ENCODE measurements at places on chromosomes 2 and 18.

DNA sequence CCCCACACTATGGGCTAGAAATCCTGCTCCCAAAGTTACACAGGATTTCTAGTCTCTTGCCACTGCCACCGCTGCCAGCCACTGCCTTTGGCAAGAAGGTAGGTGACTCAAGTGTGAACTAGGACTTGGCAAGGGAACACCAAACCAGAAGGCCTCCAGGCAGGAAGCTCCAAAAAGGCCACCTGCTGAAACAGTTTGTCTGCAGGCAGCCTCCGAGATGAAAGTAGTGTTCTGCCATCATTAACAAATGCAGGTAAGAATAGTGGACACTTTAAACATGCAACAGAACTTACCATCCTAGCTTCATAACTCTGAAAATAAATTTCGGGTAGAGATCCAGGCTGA, 3.9 kb downstream of the ANKRD44 start:
- peak; percentile 27 for DNase-seq

DNA sequence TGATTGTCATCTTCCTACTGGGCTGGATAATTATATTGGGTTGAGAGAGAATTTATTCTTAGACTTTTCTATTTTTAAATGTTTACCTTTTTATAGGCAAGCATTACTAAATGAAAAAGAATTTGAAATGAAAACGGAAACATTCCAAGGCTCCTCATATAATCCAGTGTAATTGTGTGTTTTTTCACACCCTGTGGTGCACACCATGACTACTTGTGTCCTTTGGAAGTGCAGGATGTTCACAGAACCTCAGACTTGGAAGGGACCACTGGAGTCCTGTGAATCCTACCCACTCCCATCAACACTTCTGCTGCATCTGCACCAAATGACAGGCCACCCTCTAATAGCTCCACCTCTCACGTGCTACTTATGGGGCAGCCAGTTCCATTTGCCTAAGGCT, 48.0 kb downstream of the NAT8 start:
- DNase-seq: no peak

GRCh38 chr2:138787053-138787666, 7.0 kb upstream of the NXPH2 start:
- no peak for DNase-seq

- no peak for DNase-seq
Observed at GRCh38 chr2:192971981-192972380, 777.2 kb upstream of the TMEFF2 start.

DNA sequence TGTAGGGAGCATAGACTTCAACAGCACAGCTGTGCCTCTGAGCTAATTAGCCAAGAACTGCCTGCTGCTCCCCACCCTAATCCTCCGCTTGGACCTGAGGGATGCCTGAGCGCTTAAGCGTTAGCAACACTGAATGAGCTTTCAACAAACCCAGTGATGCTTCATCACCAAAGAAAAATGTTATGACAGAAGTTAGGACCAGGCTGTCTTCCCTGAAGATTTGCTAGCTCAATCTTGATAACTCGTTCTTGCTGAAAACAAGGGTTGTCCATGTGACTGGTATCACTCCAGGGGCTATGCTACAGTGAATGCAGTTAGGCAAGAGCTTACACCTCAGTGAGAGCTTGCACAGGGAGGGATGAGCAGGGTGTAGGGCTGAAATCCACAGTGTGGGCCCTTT, 190.7 kb upstream of the SIX2 start:
- DNase-seq: no peak

DNA sequence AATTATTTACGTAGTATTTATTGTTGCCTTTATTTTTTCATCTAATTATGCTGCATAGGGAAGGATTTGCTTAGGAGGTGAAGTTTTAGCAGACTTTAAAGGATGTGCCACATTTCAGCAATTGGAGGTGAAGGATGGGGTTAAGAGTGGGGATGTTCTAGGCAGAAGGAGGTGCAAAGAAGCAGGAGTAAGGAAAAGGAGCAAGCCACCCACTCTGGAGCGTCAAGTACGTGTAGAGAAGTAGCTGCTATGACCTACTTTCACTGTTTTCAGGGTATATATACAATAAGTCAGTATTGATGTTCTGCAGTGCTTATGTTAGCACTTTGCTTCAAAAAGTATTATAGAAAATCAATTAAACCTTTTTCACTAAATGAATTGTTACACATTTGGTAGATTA, 34.4 kb downstream of the ITGAV start:
- no peak for DNase-seq

DNA sequence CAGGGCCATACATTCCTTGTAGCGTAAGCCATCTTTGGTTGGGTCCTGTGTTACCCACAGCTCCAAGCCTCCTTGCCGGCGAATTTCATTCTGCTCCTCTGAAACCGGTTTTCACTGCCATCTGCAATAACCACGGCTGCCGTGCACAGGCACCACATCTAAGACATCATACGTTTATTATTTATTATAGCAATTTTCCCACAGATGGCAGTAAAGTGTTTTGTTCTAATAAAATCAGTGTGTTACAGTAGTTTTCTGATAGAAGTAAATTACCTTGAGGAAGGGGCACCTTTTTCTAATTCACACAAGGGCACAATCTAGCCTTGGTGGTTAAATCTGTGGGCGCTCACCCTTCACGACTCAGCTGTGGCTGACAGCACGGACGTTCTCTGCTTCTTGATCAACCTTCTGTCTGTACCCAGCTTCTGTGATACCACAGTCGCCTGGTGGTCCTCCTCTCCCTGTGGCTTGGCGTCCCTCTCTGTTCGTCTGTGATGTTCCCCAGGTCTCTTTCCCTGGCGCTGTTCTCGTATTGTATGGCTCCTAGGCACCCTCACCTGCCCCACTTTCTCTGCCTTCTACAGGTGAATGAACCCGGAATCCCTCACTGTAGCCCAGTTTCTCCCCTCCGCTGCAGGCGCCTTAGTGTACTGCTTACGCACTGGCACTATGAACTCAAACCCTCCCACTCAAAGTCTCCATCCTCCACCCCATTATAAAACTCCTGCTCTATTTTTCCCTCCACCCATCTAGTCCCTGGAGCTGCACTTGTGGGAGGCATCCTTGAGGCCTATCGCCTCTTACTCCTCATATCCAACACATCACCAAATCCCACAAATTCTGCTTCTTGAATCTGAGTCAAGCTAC, 236.8 kb downstream of the DYSF start:
- DNase-seq: no peak

Data from left ventricle myocardium inferior (tissue), 1 donor.